Adrenal gland (tissue), 19 donors: ENCODE measurements at places on chromosomes 2 and 18.

DNA sequence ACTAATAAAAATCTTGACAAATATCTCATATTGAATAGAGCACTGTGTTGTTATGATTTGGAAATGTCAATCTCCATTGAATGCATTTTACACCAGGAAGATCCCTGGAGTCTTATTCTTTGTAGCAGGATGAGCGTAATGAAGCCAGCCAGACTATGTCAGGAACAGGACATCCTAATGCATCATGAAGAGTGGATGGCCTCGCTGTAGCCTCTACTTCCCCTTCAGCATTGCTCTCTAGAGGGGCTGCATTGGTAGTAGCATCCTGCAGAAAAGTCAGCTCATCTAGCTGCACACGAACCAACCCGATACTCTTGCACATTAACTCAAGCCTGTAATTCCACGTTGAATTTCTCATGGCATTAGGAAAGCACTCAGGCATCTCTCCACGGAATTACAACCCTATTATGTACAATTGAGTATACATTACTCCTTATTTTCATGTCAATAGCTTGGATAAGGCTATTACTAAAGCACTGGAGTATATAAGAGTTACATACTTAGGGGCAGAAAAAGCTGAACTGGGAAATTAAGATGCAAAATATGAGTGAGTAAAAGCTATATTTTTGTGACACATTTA is 76.1 kb downstream of the CMPK2 start:
- DNase-seq: no peak

DNA sequence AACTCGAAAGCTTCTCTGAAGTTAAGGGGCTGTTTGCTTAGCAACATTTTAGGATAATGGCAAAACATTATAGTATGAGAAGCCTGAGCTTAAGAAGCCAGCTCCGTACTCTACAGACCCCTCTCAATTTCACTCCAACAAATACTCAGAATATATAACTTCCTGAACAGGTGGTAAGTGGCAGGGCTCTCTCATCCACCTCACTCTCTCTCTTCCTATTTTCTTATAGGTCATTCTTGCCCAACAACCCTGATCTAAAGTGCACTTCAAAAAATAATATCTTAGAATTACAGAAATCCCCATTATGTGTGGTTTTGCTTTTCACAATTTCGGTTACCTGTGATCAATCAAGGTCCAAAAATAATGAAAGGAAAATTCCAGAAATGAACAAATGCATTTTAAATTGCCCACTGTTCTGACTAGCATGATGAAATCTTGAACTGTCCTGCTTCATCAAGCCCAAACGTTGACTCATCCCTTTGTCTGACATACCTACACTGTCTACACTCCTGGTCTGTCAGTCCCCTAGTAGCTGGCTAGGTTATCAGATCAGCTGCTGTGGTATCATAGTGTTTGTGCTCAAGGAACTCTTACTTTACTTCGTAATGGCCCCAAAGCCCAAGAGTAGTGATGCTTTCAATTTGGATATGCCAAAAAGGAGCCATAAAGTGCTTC is 122.8 kb upstream of the COL5A2 start:
- DNase-seq: no peak

DNA sequence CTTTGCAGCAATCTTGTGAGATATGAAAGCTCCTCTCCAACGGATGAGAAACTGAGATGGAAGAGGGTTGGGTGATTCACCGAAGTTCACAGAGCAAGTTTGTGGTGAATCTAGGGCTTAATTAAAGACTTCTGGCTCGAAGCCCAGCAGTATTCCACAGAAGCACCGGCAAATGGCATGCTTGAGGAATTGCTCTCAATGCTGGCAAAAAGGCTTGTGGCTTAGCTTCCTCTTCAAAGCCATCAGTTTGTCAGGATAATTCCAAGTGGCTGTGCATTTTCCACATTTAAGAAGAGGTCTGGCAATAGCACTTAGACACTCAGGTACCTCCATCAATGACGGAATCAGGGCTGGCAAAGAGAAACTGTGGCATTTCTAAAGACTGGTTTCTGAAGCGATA is 98.7 kb upstream of the SLC66A3 start:
- peak; percentile 21 for DNase-seq

DNA sequence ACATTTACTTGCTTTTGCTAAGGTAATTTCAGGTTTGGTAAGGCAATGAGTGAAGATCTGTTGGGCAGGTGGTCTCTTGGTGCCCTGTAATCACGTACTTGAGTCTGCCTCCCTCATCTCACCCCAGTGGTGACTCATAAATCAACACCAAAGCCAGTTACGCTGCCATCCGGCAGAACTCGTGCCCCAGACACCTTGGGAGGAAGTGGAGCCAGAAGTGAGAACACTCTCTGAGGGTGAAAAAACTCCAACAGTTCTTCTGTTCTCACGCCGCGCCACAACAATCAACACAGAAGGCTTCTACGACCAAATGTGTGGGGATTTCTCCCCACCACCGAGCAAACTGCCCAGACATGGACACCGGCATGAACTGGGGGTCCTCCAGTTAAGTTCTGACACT is 206.2 kb downstream of the ARL4C start:
- peak; percentile 39 for DNase-seq

GRCh38 chr2:33511141-33511540 is 34.7 kb downstream of the RASGRP3 start:
- DNase-seq: no peak

DNA sequence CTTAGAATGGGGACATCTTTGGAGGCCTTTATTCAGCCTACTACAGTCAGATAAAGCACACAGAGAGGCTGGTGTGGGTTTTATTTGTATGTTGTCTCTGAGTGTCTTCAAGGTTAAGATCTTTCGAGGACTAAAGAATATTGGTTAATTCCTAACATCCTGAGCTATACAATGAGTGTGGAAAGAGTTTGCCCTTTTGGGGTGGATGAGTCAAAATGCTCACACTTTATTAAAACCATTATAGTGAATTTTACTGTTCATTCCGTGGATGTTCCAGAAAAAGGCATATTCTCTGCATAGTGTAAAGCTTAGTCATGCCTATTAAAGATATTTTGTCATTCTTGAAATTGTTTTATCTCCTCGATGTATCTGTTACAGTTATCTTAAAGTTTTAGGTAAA is 29.1 kb upstream of the SLC38A11 start:
- DNase-seq: no peak

DNA sequence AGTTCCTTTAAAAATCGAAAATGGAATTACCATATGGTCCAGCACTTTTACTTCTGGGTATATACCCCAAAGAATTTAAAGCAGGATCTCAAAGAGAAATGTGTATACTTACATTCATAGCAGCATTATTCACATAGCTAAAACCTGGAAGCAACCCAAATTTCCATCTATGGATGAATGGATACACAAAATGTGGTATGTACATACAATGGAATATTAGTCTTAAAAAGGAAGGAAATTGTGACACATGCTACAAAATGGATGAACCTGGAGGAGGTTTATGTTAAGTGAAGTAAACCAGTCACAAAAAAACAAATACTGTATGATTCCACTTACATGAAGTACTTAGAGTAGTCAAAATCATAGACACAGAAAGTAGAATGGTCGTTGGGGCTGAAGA is 147.9 kb upstream of the LTBP1 start:
- no peak for DNase-seq

DNA sequence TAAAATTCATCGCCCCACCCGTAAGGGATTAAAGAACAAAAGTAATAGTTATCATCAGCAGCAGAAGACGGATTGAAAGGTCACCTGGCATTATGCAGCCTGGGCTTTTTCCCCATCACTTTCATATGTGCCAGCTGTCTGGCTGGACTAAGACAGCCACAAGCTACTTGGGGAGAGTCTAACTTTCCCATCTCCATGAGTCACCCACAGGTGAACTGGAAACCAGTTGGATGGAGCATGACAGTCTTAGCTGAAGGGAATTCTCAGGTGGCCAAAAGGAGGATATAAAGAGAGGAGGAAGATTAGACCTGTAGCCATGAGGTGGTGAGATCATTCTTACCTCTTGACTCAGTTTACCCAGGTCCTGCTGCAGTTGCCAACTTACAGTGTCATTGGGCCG is 7.0 kb upstream of the FAM178B start:
- DNase-seq: no peak

GRCh38 chr2:150438654-150439053 is 48.8 kb downstream of the RND3 start:
- DNase-seq: no peak

- DNase-seq: no peak
These were observed 16.0 kb upstream of the DAW1 start for GRCh38 chr2:227855440-227855839.

DNA sequence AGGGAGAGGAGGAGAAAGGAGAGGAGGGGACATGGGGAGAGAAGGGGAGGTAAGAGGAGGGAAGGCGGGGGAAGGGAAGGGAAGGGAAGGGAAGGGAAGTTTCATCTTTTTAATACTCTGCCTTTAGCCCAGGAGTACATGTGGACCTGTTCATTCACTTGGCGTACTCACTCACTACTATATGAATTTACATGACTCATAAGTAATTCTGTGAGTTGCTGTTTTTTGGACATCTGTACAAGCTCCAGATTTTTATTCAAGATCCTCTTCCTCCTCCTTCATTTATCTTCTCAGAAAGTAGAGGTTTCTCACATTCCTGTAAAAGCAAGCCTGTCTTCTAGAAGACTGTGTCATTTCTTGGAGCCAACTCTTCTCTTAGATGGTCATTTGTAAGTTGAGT is 84.6 kb downstream of the RDH14 start:
- no peak for DNase-seq

DNA sequence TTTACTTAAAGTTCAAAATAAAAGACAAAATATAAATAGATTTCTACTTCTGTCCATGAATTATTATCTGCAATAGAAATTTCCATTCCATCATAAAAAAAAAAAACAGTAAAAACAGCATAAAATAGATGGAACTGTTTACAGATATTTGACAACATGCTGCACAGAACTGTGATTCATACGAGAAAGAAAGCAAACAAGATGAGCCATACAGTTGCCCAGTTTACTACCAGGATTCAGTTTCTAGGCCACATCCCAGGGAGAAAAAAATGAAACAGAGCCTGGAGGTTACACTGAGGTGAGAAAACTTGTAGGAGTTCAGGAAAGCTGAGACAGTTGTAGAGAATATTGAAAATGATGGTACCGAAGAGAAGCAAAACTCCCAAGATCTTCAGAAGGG is 1426.9 kb upstream of the ACVR2A start:
- no peak for DNase-seq

DNA sequence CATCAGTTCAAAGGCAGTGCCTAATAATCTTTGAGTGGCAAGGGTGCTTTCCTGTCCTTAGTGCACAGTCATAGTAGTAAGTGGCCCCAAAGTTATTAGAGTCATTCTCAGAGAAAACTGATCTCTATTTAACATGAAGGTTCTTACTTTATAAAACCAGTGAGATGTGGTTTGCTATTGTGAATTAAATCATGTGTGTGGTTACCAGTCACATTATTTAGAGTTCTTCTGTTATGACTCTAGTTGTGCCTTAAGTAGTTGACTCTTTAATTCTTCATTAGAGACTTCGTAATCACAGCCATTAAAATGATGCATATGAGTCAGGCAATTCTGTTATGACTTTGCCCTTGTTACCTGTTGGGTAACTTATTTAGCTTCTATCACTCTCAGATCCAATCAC is 1392.9 kb upstream of the ACVR2A start:
- no peak for DNase-seq

DNA sequence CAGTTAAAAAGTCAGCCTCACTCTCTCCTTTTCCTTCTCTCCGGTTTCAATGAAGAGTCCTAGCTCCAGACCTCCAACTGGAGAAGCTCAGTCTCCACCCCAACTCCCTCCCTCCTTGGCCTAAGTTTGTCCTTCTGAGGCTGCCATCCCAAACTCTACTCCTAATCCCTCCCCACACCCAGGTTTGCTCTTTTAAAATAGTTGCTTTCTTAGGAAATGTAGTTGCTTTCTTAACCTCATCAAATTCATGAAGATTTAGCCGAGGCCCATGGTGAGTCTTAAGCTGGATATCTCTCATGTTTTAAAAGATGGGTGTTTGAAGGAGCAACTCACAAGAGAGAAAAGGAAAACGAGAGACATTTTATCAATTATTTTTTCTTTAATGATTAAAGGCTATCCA is 937 bp upstream of the LANCL1 start:
- DNase-seq: no peak

- no peak for DNase-seq
These were observed 62.0 kb downstream of the REEP1 start for GRCh38 chr2:86275384-86275799.

DNA sequence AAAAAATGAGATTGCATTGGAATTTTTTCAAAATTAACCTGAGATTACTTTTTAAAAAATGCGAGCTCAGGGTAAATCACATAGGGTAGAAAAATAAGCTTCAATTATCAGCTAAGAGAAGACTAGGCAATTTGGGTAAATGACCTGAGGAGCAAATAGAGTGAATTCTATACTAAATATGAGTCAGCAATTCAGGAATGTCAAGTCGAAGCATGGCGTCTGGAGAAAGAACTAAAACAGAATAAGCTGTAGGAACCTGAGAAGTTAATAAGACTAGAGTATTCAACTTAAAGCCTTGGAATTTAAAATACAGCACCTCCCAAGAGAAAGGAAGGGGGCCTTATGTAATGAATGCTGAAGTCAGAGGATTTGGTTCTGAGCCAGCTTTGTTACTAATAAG is 487.0 kb downstream of the SUCLG1 start:
- DNase-seq: no peak

DNA sequence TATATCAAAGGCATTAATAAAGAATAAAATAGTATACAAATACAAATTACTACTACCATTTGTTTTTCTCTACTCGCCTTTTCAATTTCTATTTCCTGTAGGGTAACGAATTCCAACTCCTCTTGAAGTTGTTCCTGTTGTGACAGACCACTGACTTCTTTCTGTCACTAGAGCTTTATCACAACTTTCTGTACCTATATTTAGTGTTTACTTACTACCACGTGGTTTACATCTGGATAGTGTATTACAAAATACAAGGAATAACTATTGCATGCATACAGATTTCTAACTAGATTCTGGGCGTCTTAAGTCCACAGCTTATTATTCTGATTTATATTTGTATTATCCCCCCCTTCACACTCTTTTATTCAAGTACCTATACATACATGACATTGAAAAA is 22.3 kb downstream of the NBAS start:
- DNase-seq: no peak

DNA sequence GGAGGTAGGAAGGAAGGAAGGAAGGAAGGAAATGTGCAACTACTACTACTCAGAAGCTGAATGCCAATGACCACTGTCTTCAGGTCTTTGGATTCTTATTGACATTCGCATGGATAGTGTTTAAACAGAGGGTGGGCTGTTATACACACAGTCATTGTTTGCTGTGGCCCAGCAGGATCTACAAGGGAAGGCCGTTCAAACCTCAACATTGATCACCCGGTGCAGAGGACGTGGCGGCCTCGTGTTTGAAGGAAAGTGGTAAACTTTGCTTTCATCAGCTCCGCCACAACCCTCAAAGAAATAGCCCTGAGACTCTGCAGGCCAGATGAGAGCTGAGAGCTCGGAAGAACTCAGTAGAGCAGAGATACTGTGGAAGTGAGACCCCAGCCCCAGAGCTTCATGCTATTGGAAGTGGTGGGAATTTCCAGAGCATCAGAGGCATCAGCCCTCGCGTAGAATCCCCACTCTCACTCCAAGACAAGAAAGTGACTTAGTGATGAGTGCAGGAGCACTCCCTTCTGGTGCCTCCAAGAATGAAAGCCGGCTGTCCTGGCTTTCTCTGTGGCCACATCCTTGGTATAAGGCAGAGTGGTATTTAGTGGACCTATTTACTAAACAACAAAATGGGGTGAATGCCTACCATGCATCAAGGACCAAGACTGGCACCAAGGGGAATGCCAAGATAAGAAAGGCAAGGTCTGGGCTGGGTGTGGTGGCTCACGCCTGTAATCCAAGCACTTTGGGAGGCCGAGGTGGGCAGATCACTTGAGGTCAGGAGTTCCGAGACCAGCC is 10.1 kb upstream of the ROCK2 start:
- no peak for DNase-seq
